ENCODE measurements at places on chromosomes 5 and 9.

DNA sequence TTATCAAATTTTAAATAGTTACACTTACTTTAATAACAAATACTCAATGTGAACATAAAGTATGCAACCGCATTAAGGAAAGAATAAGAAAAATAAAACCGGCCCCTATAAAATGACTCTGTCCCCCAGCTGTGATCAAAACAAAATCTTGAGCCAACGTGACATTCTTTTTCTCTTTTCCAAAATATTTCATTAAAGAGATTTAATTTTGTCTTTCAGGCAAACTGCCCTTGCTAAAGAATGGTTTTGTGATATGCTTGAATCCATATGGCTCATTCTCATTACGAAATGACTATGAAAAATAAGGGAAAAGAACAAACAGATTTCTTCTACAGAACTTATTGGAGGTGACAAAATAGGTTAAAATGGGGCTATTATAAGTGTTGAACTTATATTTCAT is 197.0 kb downstream of the NR2F1-AS1 start:
- no peak for DNase-seq

- no peak for DNase-seq
Observed at GRCh38 chr9:88905506-88905905, 85.8 kb upstream of the S1PR3 start.

DNA sequence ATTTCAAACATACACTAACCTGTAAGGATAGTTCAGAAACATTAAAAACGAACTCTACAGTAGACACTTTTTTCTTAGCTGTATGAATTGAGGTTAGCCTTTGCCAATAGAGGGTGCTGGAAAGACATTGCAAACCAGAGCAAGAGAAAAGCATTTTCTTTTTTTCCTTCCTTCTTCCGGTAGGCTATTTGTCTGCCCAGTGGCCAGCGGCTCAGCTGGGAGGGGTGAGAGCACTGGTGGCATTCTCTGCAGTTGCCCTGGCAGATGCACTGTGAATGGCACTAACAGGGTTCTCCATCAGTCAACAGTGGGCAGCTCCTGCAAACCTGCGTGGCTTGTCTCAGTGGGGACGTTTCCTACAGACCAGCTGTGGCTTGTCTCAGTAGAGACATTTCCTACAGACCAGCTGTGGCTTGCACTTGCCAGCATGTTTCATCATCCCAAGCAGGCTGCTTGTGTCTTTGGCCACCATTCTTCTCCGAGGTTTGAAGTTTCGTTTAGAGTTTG is 984.5 kb upstream of the CDH18 start:
- DNase-seq: peak; percentile 7

DNA sequence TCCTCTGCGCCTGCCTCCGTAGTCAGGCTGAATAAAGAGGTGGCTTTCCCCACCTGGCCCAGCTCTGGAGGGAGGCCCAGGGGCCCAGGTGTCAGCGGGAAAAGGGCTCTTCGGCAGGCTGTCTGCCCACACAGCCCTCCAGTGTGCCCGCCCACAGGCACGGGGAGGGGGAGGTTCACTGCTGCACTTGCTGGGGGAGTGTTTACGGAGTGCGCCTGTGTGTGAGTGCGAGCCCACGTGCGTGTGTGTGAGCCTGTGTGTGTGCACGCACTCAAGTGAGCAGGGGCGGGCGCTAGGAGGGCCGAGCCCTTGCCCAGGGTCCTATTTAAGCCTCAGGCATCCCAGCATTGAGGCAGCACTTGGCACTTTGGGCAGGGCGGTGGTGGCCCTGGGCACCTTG is 10.9 kb downstream of the DNLZ start:
- no peak for DNase-seq

- DNase-seq: peak; percentile 58
Observed at GRCh38 chr9:109640580-109641371, 139.2 kb upstream of the PALM2AKAP2 start.

GRCh38 chr5:142969624-142970439 is 199.7 kb downstream of the ARHGAP26 start:
- DNase-seq: no peak

DNA sequence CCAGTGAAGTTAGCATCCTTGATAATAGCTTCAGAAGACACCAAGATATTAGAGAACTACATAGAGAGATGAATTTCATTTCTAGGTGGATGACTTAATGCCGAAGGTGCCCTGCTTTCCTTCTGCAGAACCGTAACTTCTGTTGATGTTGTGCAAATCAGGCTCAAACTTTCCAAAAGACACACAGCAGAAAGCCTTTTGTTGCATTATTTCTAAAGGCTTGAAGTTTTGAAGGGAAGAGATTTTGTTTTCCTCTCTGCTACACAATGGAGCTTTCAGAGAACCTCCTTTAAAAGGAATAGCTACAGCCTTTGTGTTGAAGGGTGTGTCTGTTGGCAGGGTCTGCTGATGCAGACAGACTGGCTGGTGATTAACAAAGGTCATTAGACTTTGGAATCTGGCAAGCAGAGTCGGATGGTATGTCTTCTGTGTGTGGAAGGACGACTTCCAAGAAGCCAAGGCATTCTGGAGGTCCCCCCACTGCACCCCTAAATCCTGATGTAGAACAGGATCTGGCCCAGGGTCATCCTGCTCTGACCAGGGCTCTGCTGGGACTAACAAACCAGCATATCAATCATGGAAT is 57.8 kb downstream of the ZNF462 start:
- no peak for DNase-seq

- DNase-seq: no peak
Observed at GRCh38 chr9:109316207-109316640, 4.6 kb downstream of the EPB41L4B start.
